ENCODE measurements at places on chromosomes 16 and 17. TPM values are rescaled to one million over a fixed set of nuclear protein-coding genes. Genes with fewer than 3 reads are reported as not detected.

The C16orf74 gene
- 1.0 TPM for total RNA-seq

The MSLN gene
- total RNA-seq, result 1.0 TPM

The SHISA9 gene
- total RNA-seq, result not detected

The KCNJ18 gene
- not detected for total RNA-seq

The SNAI3 gene
- total RNA-seq, result 8.4 TPM

The PLLP gene
- total RNA-seq, result under 0.01 TPM

The NECAB2 gene
- total RNA-seq, result not detected

The MRPL10 gene
- 19.8 TPM for total RNA-seq

The C16orf96 gene
- 0.52 TPM for total RNA-seq

The TEX19 gene
- total RNA-seq, result 0.52 TPM

The AATK gene
- 10.4 TPM for total RNA-seq

The ACAP1 gene
- total RNA-seq, result 2.1 TPM

The PRKCB gene
- total RNA-seq, result 1.0 TPM

The MFAP4 gene
- total RNA-seq, result 29.2 TPM
